ENCODE measurements at places on chromosomes 6 and 20. TPM values are rescaled to one million over a fixed set of nuclear protein-coding genes. Genes with fewer than 3 reads are reported as not detected.
A peak's percentile ranks its signal among the peaks of the same experiment; 100 is the strongest.

The COL9A3 gene
- 0.87 TPM for polyA plus RNA-seq

The GMNN gene
- 9.6 TPM for polyA plus RNA-seq

The CYP39A1 gene
- not detected for polyA plus RNA-seq

The RNF182 gene
- polyA plus RNA-seq, result not detected

The HACE1 gene
- 6.0 TPM for polyA plus RNA-seq

DNA sequence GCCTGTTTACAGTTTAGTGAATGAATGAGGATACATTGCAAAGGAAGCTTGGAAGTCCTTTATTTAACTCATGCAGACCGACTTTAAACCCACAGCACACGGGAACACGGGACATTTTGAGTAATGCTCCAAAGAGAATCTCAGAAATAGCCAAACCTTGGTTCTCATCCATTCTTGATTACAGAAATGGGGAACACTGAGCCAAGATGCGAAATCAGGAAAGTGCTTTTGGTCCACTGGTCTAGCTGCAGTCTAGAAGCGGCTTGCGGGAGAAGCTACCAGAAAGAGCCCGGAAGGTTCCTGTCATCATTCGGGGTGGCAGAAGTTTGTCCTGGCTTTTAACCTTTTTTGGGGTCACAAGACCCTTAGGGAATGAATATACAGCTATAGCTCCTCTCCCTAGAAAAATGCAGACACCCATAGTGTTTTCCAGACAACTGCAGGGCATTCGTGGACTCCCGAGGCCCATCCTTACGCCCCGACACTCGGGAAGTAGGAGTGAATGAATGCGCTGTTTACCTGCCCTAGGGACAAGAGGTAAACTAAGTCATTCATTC lies 475 bp upstream of the TMEM181 start:
- peak overlapping the region; percentile 80 for H3K27ac ChIP-seq
- no peak for DNase-seq
- peaks cover 24% of the 10 kb centered on the region for H3K27me3 ChIP-seq
- peaks cover 46% of the 10 kb centered on the region for H3K4me1 ChIP-seq
- H3K36me3 ChIP-seq, result no peaks in the 10 kb centered on the region
- peak overlapping the region; percentile 97 for H3K4me3 ChIP-seq

GRCh38 chr6:2630359-2630758 lies 120.4 kb downstream of the MYLK4 start:
- H3K27me3 ChIP-seq, result peaks cover 3% of the 10 kb centered on the region
- no peaks in the 10 kb centered on the region for H3K4me1 ChIP-seq
- DNase-seq, result no peak
- no peak overlapping the region for H3K27ac ChIP-seq
- H3K4me3 ChIP-seq, result no peak overlapping the region

GRCh38 chr6:135555550-135555949 lies 58.0 kb upstream of the AHI1 start:
- peaks cover 3% of the 10 kb centered on the region for H3K27me3 ChIP-seq
- DNase-seq, result no peak
- no peak overlapping the region for H3K27ac ChIP-seq
- H3K36me3 ChIP-seq, result no peaks in the 10 kb centered on the region
- H3K4me3 ChIP-seq, result no peak overlapping the region

GRCh38 chr6:121158891-121159290 lies 175.4 kb downstream of the TBC1D32 start:
- H3K36me3 ChIP-seq, result peaks cover 78% of the 10 kb centered on the region
- no peak overlapping the region for H3K27ac ChIP-seq
- DNase-seq, result no peak
- H3K4me1 ChIP-seq, result no peaks in the 10 kb centered on the region
- H3K27me3 ChIP-seq, result no peaks in the 10 kb centered on the region
- no peak overlapping the region for H3K4me3 ChIP-seq

- DNase-seq, result no peak
- H3K4me3 ChIP-seq, result no peak overlapping the region
- no peak overlapping the region for H3K27ac ChIP-seq
Measured at GRCh38 chr20:7492257-7492656, 448.0 kb downstream of the HAO1 start.

DNA sequence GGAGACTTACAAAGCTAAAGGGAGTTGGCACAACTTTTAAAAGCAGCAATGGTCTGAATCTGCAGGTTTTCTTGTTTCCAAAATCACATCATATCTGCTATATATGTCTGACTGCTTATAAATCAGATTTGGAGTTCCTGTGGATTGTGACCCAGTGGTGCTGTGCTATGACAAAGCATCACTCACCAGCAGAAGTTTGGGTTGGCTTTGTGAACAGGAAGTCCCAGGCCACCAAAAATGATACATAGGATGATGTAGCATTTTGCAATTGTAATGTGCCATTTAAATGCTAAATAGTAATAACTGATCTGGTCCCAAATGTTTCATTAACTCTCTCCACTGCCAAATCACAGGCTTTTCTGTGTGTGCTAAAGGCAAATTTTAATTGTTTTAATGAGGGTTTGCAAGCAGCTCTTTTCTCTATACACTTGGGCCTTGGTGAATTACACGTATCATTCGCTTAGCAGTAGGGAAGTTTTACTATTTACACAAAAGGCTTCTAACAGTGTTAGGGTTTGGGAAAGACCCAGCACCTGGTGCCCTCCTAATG lies 60.8 kb downstream of the SYNDIG1 start:
- no peak for DNase-seq
- peaks cover 3% of the 10 kb centered on the region for H3K27me3 ChIP-seq
- H3K36me3 ChIP-seq, result peaks cover 5% of the 10 kb centered on the region
- H3K27ac ChIP-seq, result no peak overlapping the region
- no peaks in the 10 kb centered on the region for H3K4me1 ChIP-seq
- H3K4me3 ChIP-seq, result no peak overlapping the region

DNA sequence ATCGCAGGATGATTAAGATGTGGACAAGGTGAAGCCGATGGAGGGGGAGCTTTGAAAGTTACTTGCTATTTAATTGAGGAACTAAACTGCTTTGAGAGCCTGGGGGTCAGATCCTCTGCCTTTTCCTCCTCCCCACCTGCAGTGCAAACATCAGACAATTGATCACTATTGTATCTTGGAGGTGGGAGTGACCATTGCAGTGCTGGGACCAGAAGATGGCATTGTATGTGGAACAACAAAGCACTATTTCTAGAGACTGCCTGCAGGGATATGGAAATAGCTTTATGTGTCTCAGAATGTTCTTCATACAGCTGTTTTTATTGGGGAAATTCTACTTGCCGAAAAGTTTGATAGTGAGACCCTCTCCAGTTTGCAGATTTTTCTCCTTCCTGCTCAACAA lies 4.2 kb downstream of the MOG start:
- H3K4me3 ChIP-seq, result no peak overlapping the region
- H3K27me3 ChIP-seq, result peaks cover 9% of the 10 kb centered on the region
- H3K36me3 ChIP-seq, result no peaks in the 10 kb centered on the region
- H3K27ac ChIP-seq, result no peak overlapping the region

GRCh38 chr6:79755967-79756366 lies 124.8 kb downstream of the SH3BGRL2 start:
- H3K4me1 ChIP-seq, result no peaks in the 10 kb centered on the region
- no peaks in the 10 kb centered on the region for H3K27me3 ChIP-seq
- DNase-seq, result no peak
- no peaks in the 10 kb centered on the region for H3K36me3 ChIP-seq
- H3K27ac ChIP-seq, result no peak overlapping the region

DNA sequence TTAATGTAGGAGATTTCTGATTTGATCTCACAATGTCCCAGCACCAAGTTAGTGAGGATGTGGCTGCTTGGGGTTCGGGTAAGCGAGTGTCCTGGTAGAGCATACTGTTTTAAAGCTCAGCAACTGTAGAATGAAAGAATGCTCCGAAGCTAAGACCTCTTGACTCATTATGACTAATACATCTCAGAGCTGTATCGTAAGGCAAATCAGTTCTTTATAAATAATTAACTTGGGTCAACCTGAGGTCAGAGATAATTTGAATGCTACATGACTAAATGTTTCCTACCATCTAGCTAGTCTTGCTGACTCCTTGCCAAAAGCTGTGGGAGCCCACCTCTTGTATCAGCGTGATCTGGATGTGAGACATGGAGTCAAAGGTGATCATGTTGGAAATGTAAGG lies 128.8 kb upstream of the PDE7B start:
- H3K4me3 ChIP-seq, result no peak overlapping the region
- no peaks in the 10 kb centered on the region for H3K4me1 ChIP-seq
- no peak for DNase-seq
- H3K27me3 ChIP-seq, result no peaks in the 10 kb centered on the region
- no peak overlapping the region for H3K27ac ChIP-seq
- peaks cover 4% of the 10 kb centered on the region for H3K36me3 ChIP-seq

GRCh38 chr6:122770835-122771601 lies 8.5 kb upstream of the FABP7 start:
- no peaks in the 10 kb centered on the region for H3K36me3 ChIP-seq
- no peaks in the 10 kb centered on the region for H3K4me1 ChIP-seq
- H3K27ac ChIP-seq, result no peak overlapping the region
- no peaks in the 10 kb centered on the region for H3K27me3 ChIP-seq
- H3K4me3 ChIP-seq, result no peak overlapping the region
- no peak for DNase-seq

DNA sequence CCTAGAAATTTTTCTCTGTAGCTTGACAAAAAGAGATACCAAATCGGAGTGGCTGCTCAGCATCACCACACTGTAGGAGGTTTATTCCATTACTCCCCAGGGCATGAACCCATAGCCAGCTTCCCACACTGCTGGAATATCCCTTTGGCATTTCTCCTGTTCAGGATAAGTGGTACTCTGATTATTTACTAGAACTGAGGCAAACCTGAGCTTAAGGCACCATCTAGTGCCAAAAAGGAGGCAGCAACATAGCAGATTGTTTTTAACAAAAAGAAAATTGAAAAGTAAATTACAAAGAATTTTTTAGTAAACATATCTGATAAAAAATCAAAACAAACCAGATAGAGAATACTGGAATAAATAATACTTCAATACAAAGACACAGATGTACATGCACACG lies 181.7 kb downstream of the WDR27 start:
- peaks cover 11% of the 10 kb centered on the region for H3K36me3 ChIP-seq
- no peaks in the 10 kb centered on the region for H3K4me1 ChIP-seq
- no peak overlapping the region for H3K4me3 ChIP-seq

GRCh38 chr6:90233994-90234393 lies 62.6 kb downstream of the BACH2 start:
- peak overlapping the region; percentile 55 for H3K27ac ChIP-seq
- no peaks in the 10 kb centered on the region for H3K36me3 ChIP-seq
- H3K27me3 ChIP-seq, result no peaks in the 10 kb centered on the region
- peak; percentile 53 for DNase-seq
- H3K4me3 ChIP-seq, result peak overlapping the region; percentile 38

DNA sequence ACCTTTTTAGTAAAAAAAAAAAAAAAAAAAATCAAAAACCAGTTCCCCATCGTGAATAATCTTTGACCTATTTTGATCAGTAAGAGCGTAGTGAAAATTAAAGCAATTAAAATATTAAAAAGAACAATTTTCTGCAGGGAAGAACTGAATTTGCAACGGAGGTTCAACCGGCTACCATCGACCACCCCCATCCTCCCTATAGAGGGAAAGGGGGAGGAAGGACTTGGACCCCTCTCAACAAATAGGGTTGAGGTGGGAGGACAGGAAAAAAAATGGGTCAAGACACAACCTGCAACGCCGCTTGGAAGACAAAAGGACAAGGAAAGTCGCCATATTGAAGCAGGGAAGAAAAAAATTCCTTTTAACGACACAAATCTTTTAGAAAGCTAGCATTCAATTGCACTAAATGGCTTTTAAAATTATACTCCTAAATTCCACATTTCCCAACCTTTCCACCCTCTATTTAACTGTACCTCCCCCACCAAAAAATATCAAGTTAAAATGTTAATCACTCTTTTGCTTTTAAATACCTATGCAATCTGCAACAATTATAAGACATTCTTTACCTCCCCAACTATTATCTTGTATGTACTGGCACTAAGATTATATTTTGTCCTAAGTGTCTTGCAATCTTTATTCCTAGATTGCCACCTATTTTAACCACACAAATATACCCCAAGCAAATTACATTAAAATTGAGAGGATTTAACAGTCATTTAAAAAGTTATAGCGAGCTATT lies 1.7 kb downstream of the PPP1R10 start:
- peak overlapping the region; percentile 99 for H3K4me3 ChIP-seq
- H3K36me3 ChIP-seq, result peaks cover 24% of the 10 kb centered on the region
- peak overlapping the region; percentile 100 for H3K27ac ChIP-seq
- H3K4me1 ChIP-seq, result peaks cover 64% of the 10 kb centered on the region

GRCh38 chr6:118542184-118542952 lies 5.7 kb upstream of the PLN start:
- no peaks in the 10 kb centered on the region for H3K27me3 ChIP-seq
- no peak overlapping the region for H3K27ac ChIP-seq
- H3K4me3 ChIP-seq, result no peak overlapping the region
- no peak for DNase-seq
- H3K4me1 ChIP-seq, result peaks cover 1% of the 10 kb centered on the region
- H3K36me3 ChIP-seq, result no peaks in the 10 kb centered on the region
